ENCODE measurements at places on chromosomes 2 and 18.
A peak's percentile ranks its signal among the peaks of the same experiment; 100 is the strongest.

DNA sequence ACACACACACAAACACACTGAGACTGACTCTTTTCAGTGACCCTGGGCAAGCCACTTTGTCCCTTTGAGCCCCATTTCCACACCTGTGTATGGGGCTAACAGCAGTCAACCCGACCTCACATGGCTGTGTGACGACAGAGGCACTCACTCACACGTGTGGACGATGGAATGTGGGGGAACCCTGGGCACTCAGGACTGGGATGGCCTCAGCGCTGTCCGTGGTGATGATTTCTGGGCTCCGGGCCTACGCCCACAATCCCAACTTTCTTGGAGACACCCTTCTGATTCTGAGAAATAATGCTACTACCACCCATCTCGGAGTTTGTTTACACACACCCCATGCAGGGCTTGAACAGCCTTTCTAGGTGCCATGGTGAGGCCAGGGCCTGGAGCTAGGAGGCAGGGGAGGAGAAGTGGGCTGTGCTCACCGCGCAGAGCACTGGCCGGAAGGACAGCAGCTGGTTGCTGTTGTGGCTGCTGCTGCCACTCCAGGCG lies 1.5 kb downstream of the CRYBA2 start:
- no peak for DNase-seq

- no peak for DNase-seq
These were observed 24.6 kb downstream of the ARL6IP6 start for GRCh38 chr2:152743002-152743401.

GRCh38 chr18:56804395-56804794 lies 153.2 kb downstream of the WDR7 start:
- DNase-seq = no peak

DNA sequence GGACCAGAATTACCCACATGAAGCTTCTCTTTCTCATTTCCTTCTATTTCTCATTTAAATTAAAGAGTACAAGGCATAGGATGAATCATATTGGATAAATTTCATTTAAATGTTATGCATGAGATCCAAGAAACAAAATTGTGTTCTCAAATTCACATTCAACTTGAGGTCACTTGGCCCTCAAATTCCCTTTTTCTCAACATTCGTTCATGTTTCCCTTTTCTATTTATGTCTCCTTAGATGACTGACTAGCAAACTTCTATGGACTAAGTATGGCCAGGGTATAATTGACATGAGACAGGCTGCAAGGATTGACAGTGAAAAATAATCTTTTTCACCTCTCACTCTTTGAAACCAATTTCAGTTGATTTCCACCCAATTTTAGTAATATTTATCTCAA lies 4.0 kb upstream of the LDLRAD4 start:
- DNase-seq = no peak

DNA sequence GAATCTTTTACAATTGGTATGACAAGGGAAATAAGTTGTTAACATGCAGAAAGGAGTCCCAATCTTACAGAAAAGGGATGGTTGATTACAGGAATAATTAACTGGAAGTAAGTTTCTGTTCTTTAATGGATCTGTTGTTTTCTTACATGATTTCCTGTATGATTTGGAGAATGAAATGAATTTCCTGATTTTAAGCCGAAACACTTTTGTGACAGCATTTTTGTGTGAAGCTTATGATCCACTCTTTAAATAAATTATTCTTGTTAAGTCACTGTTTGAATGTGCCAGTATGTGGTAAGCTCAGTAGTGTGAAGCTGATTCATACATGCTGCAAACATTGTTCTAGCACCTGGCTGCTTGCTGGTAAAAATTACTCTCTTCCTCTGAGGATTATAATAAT lies 516.2 kb downstream of the DCDC2C start:
- DNase-seq = no peak

- peak; percentile 61 for DNase-seq
These were observed 12.6 kb upstream of the RAB1A start for GRCh38 chr2:65142515-65142914.

- DNase-seq = no peak
These were observed 550 bp upstream of the SFXN5 start for GRCh38 chr2:73072129-73072395.

DNA sequence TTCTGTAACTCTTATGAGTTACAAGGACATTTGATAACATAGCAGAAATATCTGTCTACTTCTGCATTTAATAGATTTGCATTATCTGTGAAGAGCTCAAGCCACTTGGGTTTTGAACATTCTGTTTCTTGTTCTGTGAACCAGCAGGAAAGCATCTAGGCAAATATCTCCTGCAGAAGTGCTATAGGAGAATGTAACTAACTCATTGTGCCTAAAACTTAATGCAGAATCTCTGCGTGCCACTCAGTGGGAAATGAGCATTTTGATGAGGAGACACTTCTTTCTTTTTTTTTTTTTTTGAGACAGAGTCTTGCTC lies 63.5 kb downstream of the MYOM1 start:
- no peak for DNase-seq

- no peak for DNase-seq
These were observed 82.4 kb downstream of the BCL2 start for GRCh38 chr18:63236921-63237846.

DNA sequence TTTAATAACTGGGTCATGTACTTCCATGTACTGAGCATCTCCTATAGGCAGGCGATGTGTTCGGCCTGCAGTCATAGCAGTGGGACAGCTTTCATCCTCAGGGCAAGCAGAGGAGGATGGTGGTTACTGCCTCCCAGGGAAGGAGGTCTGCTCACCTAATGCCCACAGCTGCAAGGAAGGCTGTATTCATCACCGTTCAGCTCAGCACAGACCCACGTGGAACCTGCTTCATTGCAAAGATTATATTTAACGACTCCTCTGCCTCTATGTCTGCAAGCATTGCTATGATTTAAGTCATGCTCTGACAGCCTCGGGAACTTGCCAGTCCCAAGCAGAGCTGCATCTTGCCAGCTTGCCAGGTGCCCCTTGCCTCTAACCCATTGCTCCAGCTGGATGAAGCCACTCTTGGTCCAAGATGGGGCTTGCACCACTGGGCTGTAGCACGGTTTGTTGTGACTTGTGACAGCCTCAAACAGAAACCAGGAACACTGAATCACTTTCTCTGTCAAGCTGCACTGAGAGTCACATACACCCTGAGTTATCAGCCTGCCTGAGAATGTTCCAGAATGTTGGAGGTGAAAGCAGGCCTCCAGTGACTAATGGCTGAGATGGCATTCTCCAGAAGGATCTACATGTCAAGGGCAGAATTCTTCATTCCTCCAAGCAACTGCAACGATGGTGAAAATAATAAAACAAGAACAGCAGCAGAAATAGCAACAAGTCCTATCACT lies 651.1 kb upstream of the ID2 start:
- no peak for DNase-seq

DNA sequence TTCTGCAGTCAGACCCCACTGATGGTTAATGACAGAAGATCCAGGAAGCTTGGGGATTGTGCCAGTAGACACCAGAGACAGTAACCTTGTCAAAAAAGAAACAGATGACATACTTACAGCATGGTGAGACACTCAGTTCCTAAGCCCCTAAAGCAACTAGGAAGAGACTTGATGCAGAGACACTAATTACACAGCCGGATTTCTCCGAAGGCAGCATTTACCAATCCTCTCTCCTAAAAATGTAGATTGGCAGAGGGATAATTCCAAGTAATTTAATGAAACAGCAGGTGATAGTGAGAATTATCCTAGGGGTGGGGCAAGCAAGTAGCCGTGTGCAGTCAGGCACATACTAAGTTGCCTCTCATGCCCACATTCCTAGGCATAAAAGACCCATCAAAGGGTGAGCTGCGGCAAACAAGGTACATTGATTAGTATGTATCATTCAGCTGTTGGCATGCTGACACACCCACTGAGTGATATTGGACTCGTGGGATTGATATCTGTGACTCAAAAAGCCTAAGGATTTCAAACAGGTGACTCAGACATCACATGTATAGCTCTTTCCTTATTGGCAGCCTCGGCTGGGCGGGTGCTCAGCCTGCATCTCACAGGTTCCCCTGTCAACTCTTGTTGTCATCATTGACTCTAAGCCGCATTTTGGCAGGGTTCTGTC lies 296.7 kb upstream of the ATP5MC3 start:
- no peak for DNase-seq

DNA sequence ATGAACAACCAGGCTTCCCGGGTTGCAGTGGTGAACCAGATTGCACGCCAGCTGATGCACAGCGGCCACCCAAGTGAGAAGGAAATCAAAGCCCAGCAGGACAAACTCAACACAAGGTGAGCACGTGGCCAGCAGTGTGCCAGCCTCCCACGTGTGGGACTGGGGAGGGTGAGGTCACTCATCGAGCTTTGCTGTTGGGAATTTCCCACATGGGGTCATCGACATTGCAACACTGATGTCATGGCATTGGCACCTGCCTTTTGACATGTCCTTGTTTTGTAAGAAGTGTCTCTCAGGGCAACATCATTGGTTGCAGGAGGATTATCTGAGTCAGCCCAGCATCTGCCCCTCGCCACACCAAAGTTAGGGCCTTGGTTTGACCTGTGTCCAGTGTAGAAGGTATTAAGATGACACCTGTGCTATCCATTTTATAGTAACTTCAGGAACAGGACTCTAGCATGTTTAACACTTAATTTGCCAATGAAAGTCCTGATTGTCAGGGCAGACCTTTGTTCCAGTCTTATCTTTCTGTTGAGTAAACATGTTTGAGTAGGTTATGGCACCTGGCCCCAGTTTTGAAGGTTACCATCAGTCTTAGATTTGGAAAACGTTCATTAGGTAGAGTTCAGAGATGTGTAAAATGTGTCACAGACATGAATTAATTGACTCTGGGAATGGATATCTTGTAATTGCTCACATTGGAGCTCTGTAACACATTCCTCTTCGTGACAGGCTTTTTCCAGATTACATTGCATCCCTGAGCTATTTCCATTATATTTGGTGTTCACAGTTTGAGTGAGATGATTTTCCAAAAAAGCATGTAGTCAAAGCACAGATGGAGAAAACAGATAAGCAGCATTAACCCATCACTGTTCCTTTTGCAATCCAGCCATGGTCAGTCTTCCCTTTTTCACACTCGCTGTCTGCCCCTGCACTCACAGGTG lies 93.3 kb upstream of the EML6 start:
- DNase-seq = no peak

DNA sequence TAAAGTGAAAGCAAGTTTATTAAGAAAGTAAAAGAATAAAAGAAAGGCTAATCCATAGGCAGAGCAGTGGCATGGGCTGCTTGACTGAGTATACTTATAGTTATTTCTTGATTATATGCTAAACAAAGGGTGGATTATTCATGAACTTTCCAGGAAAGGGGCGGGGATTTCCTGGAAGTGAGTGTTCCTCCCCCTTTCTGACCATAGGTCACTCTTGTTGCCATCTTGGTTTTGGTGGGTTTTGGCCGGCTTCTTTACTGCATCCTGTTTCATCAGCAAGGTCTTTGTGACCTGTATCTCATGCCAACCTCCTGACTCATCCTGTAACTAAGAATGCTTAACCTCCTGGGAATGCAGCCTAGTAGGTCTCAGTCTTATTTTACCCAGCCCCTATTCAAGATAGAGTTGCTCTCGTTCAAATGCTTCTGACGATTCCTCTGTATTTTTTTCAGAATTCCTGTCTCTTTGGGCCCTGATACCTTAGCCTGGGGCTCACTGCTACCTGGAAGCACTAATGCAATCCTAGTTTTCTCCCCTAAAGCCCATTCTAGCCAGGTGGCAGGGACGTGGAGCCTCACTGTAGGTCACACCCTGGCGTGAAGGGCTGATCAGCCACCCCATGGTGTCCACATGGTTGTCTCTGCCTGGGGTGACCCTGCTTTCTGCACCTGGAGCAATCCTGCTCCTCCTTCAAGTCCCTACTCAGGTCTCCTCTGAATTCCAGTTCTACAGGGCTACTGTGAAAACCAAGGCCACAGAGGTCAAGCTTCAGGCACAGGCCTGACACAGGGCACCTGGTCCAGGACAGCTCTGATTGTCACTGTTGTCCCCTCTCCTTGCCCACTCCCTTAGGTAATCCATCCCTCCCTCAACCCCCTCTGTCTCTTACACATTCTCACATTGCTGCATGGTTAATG lies 6.0 kb upstream of the SLC35F6 start:
- DNase-seq = no peak

GRCh38 chr2:67702284-67702683 lies 305.2 kb downstream of the ETAA1 start:
- no peak for DNase-seq

DNA sequence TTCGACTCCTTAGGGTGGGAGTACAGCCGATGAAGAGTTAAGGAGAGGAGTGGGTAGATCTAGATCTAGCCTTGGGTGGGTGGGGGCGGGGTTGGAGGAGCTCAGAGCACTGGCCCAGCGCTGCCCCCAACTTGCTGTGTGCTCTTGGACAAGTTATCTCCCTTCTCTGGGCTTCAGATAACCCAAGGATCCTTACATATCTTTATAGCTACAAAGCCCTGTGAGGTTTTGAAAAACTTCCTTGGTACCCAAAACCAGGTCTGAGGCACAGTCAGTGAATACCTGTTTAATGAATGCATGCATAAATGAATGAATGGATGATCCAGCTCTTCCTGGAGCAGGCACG lies 1.3 kb upstream of the ODC1 start:
- no peak for DNase-seq

- no peak for DNase-seq
These were observed 6.8 kb downstream of the NEU4 start for GRCh38 chr2:241815477-241816430.

DNA sequence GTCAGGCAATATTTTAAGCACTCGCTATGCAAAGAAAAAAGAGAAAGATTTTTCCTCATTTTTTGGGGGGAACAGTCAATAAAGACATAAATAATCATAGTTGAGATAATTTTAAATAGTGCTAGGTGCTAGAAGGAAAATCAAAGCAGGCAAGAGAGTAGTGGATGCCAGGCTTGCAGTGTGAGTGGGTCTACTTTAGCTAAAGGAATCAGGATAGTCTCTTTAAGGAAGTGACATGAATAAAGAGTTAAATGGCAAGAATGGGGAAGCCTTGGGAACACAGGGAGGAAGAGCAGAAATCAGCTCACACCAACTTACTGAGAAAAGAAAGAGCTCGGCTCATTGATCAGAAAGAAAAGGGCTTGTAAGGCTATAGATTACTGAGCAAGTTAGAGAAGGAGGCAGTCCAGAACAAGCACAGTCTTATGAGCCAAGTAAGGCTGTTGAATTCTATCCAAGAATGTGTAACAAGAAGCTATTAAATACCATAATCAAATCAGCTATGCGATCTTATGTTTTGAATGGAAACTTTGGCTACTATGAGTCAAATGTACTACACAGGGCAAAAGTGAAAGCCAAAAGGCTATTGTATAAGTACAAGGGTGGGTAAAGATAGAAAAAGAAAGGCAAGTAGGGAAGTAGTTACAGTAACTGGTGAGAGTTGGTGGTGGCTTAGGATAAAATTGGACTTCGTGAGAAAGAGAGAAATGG lies 833.8 kb upstream of the PIK3C3 start:
- no peak for DNase-seq

GRCh38 chr18:31079973-31080372 lies 22.2 kb downstream of the DSC2 start:
- DNase-seq = no peak

- DNase-seq = no peak
These were observed 318.2 kb downstream of the CBLN2 start for GRCh38 chr18:72225958-72226357.

- no peak for DNase-seq
These were observed 1316.7 kb downstream of the LRP1B start for GRCh38 chr2:140814141-140814540.

Data from hippocampal formation (tissue), 2 donors.